H54 (cell line): ENCODE measurements at places on chromosomes 13 and 19.

GRCh38 chr13:64505336-64505910 lies 2724.7 kb downstream of the PCDH9 start:
- no peak for DNase-seq

- no peak for DNase-seq
These were observed 82.2 kb downstream of the HS6ST3 start for GRCh38 chr13:96172066-96172465.

DNA sequence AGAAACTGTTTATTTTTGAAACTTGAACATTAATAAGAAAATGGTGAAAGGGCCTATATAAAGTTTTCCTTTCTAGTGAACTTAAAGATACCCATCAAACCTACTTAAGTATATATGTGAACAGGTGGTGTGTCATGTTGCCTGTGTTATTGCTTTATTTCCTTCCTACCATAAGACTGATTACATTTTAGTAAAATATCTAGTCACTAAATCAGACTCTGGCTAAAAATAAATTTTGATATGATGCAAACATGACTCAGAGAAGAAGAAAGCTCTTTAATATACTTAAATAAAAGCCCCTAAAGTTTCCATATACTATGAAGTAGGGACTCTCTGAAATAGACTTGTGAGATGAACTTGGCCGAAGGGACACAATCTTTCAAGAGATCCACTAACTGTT lies 35.1 kb upstream of the FBXL3 start:
- DNase-seq, result no peak

DNA sequence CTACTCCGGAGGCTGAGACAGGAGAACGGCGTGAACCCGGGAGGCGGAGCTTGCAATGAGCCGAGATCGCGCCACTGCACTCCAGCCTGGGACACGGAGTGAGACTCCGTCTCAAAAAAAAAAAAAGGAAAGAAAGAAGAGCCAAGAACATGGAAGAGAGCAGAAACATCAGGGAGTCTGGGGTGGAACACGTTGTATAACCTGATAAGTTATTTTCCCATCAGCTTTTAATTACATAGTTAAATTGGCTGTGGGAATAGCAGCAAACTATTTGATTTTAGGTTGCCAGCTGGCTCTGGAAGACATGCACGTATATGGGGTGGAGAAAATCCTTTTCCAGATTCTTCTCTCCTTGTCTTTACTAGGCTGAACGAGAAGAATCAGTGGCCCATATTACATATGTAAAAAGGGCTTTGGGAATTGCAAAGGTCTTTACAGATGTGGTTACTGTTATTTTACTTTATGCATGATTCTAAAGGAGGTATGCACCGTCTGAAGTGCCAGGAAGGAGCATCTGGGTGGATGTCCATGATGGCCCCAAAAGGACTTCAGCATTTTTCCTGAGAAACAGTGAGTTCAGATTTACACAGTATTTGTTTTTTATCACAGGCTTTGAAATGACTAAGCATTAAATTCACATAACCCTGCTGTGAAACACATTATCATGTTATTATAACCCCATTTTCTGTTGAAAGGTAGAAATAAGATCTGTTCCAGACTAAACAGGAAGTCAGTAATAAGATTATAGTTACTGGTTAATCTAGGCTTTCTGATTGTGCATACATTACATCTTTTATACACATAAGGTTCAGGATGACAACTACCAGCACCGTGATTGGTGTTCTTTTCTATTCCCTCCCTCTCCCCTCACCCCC lies 4.6 kb upstream of the NAA16 start:
- DNase-seq, result no peak

- DNase-seq, result no peak
These were observed 323.2 kb upstream of the MIR17HG start for GRCh38 chr13:91024157-91024792.

DNA sequence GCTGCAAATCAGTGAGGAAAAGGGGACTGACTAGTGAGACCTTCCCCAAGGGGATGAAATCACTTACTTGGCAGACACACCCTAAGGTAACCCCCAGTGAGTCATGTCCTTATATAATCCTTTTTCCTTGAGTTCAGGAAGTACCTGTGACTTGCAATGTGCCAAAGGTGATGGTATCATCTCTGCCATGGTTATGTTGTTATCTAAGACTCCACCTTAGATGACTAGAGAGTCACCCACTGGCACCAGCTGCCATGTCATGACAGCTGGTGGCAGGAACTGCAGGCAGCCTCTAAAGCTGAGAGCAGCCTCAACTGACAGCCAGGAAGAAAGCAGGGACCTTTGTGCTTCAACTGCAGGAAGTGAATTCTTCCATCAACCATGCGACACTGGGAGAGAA lies 12.5 kb downstream of the PBX4 start:
- no peak for DNase-seq

DNA sequence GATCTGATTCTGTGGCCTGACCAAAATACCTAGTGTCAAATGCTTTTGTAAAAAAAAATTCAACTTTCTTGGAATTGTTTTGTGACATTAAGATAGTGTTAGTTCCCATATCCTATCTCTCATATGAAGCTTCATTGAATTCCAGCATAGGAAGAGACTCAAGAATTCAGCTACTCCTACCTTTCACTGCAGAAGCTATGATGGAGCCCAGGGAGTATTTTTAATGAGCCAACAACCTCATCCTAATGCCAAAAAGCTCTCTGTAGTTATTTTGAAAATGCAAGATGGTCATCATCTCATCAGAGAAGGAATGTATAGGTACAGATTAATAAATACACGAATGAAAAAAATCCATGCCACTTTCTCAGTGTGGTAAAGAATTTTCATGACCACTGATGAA lies 431.2 kb upstream of the SGCG start:
- DNase-seq, result no peak

GRCh38 chr19:18763674-18764590 lies 27.2 kb downstream of the COMP start:
- DNase-seq, result peak; percentile 94

- no peak for DNase-seq
These were observed 397.5 kb downstream of the DIAPH3 start for GRCh38 chr13:59766236-59766635.

GRCh38 chr13:33528896-33529295 lies 243.3 kb upstream of the STARD13 start:
- DNase-seq, result no peak

GRCh38 chr19:1449467-1450442 lies at the start of gene APC2:
Gene APC2 (plus strand): TSS chr19:1450121. CDS start chr19:1453002, 2,881 bp downstream.
- DNase-seq, result no peak

DNA sequence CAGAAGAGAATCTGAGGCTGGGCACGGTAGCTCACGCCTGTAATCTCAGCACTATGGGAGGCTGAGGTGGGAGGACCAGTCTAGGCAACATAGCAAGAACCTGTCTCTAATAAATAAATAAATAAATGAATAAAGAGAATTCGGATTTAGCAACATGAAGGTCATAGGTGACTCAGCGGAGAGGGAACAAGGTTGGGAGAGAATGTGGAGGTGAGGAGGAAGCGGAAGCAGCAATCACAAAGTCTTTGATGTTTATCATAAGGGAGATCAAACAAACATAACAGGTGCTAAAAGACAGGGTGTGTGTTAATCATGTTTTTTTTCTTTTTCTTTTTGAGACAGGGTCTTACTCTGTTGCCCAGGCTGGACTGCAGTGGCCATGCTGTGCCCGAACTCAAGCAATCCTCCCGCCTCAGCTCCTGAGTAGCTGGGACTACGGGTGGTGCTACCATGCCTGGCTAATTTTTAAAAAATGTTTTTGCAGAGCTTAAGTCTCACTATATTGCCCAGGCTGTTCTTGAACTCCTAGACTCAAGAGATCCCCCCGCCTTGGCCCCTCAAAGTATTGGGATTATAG lies 16.3 kb downstream of the PBX4 start:
- no peak for DNase-seq

DNA sequence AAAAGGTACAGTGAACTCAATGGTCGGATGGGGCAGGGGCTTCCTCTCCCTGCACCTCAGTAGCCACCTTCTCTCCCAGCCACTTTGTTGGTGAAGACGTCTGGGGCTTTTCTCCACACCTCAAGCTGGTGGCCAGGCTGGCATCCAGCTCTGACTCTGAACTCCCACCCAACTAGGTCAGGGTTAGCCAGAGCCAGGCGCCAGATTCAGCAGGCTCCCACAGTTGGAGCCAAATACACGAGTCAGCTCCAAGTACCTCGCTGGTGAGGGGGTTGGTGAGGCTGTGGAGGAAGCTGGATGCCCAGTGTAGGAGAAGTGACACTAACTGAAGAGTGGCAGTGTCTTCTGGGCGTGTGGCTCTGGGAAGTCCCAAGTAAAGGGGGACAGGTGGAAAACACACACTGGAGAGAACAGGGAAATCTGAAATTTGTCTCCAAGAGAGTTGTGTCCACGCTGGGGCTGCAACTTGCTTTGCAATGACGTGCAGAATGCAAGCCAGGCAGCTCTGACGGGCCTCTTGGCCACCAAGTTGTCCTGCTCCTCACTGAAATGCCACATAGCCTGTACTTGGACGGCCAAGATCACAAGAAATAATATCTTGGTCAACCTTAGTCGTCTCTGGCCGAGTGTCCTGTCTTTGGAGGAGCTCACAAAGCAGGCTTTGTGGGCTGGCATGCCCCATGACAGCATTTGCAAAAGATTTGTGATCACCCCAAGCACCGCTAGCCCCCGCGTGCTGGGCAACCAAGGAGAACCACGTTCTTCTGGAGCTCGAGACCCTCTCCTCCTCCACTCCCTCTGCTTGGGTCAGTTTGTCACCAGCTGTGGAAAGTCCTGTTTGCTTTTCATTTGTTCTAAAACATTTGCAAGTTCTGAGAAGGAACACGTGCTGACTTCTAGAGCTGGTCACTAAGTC lies 18.1 kb downstream of the SLC7A1 start:
- DNase-seq, result no peak

DNA sequence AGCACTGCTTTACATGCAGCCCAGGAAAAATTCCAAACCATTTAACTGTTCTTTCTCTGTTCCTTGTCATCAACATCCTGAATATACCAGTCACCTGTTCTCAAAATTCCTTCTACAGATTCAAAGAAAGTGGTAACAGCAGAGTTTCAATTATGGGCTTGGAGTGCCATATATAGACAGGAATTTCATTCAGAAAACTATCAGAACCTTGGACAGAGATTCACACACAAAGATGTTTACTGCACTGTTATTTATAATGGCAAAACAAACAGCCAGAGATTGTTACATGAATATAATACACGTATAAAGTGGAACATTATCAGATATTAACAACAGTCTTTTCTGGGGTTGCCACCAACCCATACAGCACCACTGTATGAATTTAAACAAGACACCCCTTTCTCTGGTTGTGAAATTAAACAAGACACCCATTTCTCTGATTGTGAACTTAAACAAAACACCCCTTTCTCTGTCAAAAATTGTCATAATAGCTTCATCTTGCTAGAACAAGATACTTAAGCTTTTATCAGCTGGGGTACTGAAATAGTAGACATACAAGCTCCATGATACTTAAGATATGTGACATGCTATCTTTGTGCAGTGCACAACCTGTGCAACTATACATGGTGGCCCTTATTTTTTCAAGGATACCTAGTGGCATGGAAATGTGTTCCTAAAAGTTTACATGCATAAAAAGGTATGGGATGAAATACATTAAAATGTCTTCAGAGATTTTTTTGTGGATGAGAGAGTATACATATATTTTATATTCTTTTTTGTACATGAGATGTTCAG lies 12.6 kb downstream of the CACNA1A start:
- no peak for DNase-seq

DNA sequence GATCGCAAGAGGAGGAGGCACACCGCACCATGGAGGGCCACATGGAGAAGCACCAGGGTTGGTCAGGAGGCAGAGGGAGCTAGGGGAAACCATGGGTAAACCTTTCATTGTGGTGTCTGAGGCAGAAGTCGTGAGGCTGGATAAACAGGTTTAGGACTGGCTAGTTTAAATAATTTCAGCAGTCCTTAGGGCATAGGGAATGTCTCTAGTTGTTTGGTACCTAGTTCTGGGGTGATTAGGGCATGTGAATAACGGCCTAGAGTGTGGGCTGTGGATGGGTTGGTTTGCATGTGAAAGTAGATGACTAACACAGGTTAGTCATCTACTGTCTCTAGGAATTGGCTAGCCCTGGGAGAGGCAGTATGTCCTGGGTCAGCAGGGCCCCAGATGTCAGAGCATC lies 102.3 kb downstream of the STOML3 start:
- DNase-seq, result no peak

GRCh38 chr13:93861818-93862217 lies 617.7 kb downstream of the DCT start:
- no peak for DNase-seq

DNA sequence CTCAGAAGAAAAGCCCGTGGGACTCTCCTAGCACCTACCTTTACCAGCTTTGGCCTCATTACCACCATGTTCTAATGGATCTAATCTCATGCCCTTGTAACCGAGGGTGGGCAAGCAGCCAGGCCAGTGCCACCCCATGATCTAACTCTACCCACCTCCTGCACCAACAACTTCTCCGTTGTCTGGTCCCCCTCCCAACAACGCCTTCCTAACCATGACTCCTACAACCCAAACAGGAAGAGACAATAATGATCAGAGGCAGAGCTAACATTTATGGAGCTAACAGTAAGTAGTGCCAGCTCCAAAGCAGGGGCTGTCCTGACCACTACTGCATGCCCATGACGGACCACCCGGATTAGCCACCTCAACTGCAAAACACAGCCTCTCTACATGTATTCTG lies 3.5 kb downstream of the USP12 start:
- no peak for DNase-seq

GRCh38 chr13:30918662-30919405 lies 12.8 kb downstream of the MEDAG start:
- DNase-seq, result no peak

DNA sequence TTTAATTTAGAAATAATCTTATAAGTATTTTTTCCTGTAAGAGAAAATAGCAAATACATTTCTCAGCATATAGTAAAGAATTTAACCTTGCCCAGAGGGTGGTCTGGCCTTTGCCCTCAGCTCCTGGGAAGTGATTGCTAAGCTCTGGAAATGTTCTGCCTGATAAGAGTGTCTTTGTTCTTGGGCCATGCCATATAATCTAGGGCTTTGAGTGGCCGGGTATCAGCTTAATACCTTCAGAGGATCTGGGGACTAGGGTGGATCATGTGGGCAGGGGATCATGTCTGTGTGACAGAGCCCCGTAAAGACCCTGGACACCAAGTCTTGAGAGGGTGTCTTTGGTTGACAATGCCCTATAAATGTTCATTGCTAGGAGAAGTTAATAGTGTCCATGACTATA lies 1032.4 kb upstream of the MIR17HG start:
- no peak for DNase-seq
